ENCODE measurements at places on chromosomes 12 and 14. TPM values are rescaled to one million over a fixed set of nuclear protein-coding genes. Genes with fewer than 3 reads are reported as not detected.

The CLEC4D gene
- polyA plus RNA-seq: not detected

The TRHDE gene
- polyA plus RNA-seq: 2.1 TPM

The FOXJ2 gene
- polyA plus RNA-seq: 24.7 TPM

- no peak for DNase-seq
Observed at GRCh38 chr14:100150932-100151587, 8.4 kb downstream of the DEGS2 start.

All from right lung (tissue), 10 donors.